ENCODE measurements at places on chromosomes 5 and 9. TPM values are rescaled to one million over a fixed set of nuclear protein-coding genes. Genes with fewer than 3 reads are reported as not detected.

DNA sequence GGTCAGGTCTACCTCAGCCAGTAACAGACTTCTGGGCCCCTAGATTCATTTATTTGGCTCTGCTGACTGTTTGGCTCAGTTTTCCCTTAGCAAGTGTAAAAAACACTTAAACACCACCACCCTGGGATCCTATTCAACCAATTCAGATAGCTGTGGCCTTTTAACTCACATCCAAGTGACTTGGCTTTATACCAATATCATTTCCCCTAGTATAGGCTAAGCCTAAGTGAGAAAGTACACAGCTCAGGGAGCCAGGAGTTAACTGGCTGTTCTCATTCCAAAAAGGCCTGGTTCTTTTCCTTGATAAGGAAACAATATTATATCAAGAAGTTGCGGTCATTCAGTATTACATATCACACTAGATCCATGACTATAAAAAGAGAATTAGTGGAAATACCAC, 163.5 kb downstream of the ARL15 start:
- ATAC-seq, result no peak

DNA sequence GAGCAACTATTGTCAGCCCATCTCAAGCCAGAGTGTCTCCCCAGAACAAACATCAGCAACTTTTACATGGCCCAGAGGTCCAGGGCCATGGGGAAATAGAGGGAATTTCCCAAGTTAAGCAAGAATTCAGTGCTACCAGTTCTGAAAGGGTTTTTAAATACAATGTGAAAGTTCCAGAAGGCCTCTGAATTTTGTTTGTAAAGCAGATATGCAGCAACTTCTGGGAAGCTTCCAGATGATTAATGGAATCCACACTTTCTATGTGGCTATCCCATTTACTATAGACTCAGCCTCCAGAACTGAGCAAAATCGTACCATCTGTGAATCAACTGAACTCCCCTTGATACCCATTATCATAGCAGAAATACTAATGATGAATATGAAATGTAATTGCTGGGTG, 93.8 kb downstream of the FEM1C start:
- ATAC-seq, result peak; percentile 44

- no peak for ATAC-seq
These were observed 47.1 kb downstream of the SSBP2 start for GRCh38 chr5:81703840-81704239.

GRCh38 chr9:97808972-97809371, 44.1 kb upstream of the FOXE1 start:
- ATAC-seq, result no peak

The ARL14EPL gene
- not detected for total RNA-seq

The ZNF483 gene
- 7.0 TPM for total RNA-seq

- ATAC-seq, result no peak
These were observed 279.7 kb downstream of the GADD45G start for GRCh38 chr9:89884356-89885083.

The COL15A1 gene
- total RNA-seq, result 0.11 TPM

GRCh38 chr5:175671013-175671412, 13.1 kb downstream of the HRH2 start:
- ATAC-seq, result no peak

The SPAG8 gene
- total RNA-seq, result 0.58 TPM

DNA sequence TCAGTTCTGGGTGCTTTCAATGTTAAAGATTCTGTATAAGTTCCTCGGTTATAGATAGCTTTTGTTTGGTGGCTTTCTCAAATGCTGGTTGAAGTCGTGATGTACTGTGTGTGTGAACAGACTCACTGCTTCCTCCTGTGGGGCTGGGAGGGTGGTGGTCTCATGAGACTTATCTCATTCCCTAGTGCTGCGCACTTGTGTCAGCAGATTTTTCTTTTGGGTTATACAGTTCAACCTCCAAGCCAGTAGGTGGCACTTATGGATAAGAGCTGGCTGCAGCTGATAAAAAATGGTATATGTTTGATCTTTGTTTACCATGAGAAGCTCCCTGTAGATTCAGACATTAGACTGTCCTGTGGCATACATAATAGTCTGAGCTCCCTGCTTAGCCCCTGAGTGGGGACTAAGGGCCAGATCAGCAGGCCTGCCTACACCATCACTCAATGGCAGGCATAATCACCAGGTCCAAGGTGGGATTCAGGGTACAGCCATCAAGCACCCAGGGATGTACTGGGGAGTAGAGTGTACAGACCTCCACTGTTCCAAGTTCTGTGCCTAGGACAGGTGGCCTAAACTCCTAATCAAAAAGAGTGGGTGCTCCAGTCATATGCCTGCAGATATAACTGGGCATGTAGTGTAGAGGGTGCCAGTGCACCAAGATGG, 174.2 kb downstream of the OXCT1 start:
- ATAC-seq, result no peak

The RAB14 gene
- total RNA-seq, result 66.4 TPM

The FOXD4L6 gene
- not detected for total RNA-seq

DNA sequence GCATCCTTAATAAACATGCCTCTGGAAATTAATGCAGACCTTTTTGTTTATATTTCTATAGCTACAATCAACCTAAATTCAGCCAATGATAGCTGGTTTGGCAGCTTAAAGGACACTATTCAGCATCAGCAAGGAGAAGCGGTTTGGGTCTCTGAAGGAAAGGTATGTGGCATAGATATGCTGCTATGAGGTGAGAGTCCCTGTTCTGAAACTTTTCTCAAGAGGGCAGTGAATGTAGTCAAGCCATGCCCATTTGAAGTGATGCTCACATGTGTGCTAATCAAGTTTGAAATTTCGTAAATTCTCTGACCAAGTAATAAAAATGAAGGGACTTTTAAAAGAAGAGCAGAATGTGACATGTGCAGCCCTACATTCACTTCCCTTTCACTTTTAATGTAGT, 72.6 kb downstream of the TJP2 start:
- no peak for ATAC-seq

The OTULINL gene
- 19.0 TPM for total RNA-seq

Measured in activated T-helper 17 cell treated with anti-CD3 and anti-CD28 coated beads, Interleukin-2, amount 50 U/mL, for 72 hours (primary cell).